Stimulated activated memory B cell treated with anti-CD40 and anti-IgM and Interleukin-4, amounts not matched to agents 10 μg/mL and 1 μg/mL and 100 μg/mL, for 72 hours (primary cell): ENCODE measurements at places on chromosomes 16 and 17.

- no peak for ATAC-seq
These were observed 44.0 kb upstream of the MEAK7 start for GRCh38 chr16:84548508-84548907.

DNA sequence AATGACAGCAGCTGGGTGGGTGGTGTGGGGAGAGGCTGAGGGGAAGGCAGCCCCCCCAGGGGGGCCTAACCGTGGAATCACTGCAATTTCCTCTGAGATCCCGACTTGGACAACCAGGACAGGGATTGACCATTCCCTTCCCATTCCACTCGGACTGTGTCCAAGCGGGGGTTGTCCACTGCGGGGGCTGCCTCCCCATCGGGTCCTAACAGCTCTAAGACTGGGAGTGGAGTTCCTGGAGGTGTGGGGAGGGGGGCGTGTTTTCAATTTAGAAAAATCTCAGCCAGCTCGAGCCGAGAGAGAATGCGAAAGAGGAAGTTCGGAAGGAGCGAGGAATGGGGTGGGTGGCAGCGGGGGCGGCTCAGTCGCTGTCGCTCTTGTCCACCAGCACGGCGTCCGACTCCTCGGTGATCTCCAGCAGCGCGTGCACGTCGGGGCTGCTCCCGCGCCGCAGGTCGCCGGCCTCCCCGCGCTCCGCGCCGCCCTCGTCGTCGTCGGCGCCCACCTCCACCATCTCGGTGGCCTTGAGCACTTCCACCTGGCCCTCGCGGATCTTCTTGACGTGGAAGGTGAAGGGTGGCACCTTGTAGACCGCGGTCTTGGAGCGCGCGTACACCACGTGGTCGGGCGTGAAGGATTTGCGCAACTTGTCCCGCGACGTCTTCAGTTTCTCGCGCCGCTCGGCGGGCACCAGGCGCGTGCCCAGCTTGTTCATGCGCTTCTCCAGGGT, 16.2 kb upstream of the STAT3 start:
- ATAC-seq: no peak

GRCh38 chr17:343211-343610, 9.4 kb downstream of the RPH3AL start:
- no peak for ATAC-seq

- no peak for ATAC-seq
These were observed 667 bp downstream of the FSCN2 start for GRCh38 chr17:81528651-81529436.

GRCh38 chr17:82160075-82160474, 52.6 kb downstream of the CCDC57 start:
- no peak for ATAC-seq

DNA sequence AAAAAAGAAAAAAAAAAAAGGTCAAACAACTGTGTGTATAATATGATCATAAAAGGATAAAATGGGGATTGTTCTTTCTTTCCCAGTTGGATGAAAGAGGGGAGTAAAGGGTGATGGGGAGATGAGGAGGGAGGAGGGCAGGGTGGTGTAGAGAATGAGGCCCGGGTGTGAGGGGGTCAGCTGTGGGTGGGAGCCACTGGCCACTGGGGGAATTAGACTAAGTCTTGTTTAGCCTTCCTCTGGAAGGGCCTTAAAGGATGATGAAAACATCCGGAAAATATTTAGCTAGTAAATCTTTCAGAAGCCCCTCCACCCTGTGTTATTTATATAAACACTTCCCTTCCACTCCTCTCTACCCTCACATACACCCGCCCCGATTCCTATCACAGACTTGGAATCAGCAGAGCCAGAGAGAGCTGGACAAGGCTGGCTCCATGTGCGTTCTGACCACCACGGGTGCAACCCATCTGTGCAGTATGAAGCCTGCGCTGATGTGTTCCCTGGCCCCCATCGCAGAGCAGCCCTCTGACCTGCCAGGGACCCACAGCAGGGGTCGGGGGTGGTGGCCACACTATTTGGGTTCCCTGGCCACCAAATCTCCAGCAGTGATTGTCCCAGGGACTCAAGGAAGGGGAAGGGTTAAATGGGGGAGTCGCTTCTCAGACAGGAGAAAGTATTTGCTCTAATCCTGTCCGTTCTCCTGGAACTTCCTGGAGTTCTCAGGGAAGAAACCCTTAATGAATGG, 72.7 kb downstream of the GAS7 start:
- no peak for ATAC-seq
